ENCODE measurements at places on chromosomes 16 and 17.

DNA sequence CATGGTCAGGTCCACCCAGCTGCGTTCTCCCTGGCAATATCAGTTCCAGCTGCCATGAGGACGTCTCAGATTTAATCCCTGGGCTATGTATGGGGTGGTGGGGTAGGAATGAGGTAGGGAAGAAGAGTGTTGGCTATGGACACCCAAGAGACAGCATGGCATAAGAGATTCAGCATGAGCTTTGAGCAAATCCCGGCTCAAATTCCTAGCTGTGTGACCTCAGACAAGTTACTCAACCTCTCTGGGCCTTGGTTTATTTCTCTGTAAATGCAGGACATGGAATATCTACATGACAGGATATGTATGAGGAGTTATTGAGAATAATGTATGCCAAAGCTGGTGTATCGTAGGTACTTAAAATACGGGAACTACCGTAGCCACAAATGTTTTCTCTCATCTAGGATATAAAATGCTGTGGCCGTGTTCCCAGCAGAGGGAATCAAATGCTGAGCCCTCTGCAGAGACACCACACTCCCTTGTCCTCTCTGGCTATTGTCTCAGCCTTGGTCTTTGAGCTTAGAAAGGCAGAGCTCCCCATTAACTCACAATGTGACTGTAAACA, 17.8 kb upstream of the LHX1 start:
- DNase-seq: no peak

GRCh38 chr17:14505606-14506005, 204.7 kb downstream of the HS3ST3B1 start:
- no peak for DNase-seq

- DNase-seq: no peak
Observed at GRCh38 chr17:65173284-65173793, 36.2 kb downstream of the RGS9 start.

DNA sequence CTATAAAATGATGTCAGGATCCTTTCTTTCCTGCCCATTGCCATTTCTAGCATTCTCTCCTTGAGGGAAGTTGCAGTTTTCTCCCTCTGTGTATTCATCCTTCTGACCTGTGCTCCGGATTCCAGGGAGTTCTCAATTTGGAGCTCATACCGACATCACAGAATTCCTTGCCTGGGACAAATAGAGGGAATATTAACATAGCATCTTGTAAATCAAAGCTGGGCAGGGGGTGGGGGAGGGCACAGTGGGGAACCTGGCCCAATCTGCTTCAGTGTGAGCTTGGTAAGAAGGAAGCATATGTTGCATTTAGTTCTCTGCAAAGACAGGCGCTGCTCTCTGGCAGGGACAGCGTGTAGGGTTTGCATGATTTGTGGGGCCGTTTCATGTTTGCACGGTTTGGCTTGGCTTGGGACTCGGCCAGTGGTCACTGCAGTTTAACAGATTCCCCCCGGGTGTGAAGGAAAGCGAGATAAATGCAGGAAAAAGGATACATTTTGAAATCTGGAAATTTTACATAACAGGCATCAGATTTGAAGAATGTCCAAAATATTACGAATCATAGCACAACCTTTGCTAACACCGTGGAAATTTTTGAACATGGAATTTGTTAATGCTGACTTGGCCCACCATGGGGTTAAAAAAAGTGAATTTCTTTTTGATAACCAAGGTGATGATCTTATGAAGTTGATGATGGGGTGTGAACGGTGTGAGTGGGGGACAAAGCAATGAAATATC, 178.0 kb downstream of the WWOX start:
- DNase-seq: no peak

DNA sequence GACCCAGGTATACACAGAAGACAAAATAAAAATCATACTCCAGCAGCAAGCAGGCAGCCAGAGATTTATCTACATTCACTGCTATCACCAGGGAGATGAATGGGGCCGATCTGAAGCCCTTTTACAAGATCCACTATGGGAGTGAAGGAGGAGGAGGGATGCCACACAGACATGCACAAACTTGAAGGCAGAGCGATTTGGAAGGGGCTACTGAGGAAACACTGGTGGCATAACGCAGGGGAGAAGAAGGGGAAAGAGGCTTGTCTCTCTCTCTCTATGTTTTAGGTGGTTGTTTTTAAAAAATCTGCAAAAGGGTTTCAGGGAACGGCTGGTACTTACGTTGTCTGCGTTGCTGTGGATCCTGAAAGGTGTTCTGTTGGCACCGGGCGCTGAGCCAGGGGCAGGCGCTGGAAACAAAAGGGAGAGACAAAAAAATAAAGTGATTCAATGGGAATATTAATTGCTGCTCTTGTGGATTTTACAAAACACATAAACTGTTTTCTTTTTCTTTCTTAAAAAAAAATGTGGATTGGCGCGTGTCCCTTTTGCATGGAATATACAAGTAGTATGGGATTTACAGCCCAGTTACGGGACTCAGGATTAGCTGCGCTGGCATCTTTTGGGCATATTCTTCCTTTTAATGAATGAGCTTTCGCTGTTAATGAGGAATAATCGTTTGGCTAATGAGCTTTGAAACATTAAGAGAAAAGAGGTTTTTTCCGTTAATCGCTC, 255.3 kb upstream of the PMFBP1 start:
- no peak for DNase-seq

DNA sequence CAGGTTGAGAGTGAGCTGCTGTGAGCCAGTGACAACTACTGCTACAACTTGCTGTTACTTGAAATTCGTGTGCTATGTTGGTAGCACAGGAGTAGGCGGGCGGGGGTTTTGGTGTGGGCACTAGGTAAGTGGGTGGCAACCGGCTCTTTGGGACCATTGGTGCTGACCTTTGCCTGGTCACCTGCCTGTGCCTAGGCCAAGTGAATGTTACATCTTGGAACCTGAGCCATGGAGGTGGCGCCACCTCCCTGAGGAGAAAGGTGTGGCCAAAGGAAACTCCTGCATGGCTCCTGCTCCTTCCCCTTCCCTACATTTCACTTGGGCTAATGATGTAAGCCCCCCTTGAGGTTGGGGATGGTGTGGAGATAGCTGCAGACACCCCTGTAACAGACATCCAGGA, 25.4 kb upstream of the ARHGAP23 start:
- no peak for DNase-seq

DNA sequence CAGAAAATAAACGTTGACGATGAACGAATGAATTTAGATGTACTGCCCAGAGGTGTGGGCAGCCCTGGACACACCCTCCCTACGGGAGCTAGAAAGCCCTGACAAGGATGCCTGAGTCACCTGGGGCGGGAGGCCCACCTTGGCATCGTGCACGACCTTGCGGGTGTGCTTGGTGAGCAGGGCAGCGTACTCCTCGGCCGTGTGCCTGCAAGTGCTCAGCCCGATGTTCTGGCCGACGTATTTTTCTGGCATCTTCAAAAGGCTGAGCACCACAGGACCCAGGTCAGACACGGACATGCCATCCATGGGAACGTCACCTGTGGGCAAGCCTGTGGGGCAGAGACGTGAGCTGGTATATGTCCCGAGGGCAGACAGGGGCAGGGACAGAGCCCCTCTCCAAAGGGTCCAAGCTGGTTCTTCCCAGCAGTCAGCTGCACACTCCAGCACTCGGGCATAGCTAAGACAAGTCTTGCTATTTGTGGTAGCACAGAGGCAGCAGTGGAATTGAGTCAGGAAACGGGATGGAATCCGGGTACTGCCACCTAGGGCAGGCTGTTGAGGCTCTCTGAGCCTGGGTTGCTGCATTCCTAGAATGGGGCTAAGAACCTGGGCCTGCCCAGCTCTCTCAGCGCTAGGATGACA, 10.8 kb downstream of the NMRAL1 start:
- DNase-seq: no peak

DNA sequence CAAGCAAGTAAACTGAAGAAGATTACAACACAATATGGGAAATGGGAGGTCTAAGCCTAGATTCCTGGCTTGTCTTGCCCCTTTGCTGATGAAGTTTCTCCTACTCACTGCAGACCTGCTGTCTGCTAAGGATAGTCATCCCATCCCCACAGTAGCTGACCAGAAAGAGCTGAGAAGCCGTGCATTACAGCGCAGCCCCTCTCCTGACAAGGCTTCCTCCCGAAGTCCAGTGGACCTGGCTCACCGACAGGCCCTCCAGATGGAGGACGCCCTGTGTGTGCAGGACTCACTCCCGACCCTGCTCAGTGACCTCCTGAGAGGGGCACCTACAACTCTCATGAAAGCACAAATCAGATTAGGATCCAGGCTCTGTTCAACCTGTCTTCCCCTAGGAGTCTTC, 35.4 kb downstream of the KIAA0753 start:
- DNase-seq: no peak

DNA sequence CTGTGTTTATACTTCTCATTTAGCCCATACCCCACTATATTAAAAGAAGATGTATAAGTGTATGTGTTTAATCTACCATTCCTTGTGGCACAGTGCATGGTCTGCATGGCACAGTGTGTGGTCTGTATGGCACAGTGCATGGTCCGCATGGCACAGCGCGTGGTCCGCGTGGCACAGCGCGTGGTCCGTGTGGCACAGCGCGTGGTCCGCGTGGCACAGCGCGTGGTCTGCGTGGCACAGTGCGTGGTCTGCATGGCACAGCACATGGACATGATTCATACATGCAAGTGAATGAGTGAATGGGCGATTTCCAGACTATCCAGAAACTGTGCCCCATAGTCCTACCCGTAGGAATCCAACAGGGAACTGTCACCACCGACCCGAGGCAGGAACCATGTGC, 632.6 kb downstream of the MAF start:
- DNase-seq: no peak

- peak; percentile 91 for DNase-seq
Observed at GRCh38 chr16:4474192-4474961, at the start of gene NMRAL1. NMRAL1 (minus strand) TSS chr16:4474625; CDS start chr16:4474132, 493 bp downstream.

GRCh38 chr17:33520426-33521330, 227.6 kb upstream of the ASIC2 start:
- peak; percentile 49 for DNase-seq

GRCh38 chr16:84660973-84661372, 12.7 kb downstream of the KLHL36 start:
- peak; percentile 29 for DNase-seq

DNA sequence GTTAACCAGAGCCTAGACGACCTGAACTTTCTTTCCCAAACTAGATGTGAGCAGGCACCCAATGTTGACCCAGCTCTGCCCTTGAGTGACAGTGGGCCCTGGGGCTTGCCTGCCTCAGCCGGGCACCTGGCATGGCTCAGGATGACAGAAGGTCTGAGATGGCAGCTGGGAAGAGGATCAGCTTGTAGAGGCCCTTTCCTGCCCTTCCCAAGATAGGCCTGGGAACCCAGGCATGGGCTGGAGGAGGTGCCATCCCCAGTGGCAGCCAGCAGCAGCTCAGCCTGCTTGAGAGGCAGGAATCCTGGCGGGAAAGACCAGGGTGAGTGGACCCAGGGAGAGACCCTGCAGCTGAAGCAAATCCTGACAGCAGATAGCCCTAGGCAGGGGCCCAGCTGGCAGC, 59.1 kb downstream of the PIPOX start:
- no peak for DNase-seq

DNA sequence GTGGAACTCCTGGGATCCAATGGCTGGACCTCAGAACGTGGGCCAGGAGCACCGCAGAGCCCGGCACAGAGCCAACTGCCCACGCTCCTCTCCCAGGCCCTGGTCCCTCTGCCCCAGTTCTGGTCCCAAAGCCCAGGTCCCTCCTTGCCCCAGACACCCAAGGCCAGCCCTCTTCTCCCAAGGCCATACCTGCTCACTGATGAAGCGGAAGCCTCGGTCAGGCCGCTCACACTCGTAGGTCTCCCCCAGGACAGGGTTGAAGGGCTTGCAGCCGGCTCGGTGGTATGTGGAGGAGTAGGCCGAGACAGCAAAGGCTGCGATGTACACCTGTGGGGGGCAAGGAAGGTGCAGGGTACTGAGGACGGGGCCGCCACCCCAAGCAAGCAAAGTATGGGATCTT, 8.5 kb downstream of the OSBPL7 start:
- no peak for DNase-seq

GRCh38 chr17:39208136-39208535, 8.1 kb downstream of the RPL19 start:
- peak; percentile 17 for DNase-seq

GRCh38 chr17:29342158-29342765, 47.9 kb upstream of the TAOK1 start:
- peak; percentile 34 for DNase-seq

- no peak for DNase-seq
Observed at GRCh38 chr17:22301353-22301745, 609.0 kb downstream of the KCNJ18 start.

DNA sequence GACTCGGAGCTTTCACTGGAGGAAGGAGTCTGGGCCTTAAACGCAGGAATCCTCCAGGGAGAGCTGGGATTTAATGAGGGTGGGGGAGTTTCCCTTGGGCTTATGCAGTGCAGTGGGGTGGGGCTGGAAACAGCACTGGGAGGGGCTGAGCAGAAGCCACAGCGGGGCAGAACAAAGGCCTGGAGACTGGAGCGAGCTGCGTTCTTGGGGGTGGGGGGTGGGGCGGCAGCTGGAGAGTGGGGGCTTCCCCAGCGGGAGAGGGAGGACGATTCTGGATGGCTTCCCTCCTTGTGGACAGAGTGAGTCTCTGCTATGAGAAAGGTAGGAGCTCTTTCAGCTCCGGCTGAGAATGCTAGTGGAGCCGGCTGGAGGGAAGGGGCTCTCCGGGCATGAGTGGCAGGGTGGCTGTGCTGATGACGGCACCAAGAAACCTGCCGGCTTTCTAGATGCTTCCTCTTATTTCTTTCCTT, 406.0 kb downstream of the SEC14L1 start:
- peak; percentile 51 for DNase-seq

DNA sequence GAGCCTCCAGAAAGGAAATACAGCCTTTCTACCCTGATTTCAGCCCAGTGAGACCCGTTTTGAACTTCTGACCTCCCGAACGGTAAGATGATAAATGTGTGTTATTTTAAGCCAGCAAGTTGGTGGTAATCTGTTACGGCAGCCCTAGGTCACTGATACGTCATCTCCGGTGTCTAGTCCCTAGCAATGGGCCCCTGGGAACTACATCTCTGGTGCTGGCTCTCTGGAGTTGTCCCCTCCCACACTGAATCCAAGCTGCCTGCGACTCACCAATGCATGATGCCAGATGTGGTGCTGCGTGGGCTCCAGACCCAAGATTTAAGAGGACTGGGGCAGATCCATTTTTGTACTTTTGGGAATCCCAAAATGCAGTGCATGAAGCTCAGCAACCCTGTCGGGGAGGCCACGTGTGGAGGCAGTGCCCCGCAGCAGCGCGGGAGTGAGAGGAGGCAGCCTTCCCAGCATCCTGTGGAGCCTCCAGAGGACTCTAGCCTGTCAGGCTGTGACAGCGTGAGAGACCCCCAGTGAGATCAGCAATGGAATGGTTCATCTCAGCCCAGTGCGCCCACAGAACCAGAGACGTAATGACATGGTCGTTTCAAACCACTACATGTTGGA, 43.6 kb upstream of the USP7 start:
- DNase-seq: peak; percentile 82

- DNase-seq: no peak
Observed at GRCh38 chr17:80262291-80262690, 1.6 kb downstream of the RNF213 start.

DNA sequence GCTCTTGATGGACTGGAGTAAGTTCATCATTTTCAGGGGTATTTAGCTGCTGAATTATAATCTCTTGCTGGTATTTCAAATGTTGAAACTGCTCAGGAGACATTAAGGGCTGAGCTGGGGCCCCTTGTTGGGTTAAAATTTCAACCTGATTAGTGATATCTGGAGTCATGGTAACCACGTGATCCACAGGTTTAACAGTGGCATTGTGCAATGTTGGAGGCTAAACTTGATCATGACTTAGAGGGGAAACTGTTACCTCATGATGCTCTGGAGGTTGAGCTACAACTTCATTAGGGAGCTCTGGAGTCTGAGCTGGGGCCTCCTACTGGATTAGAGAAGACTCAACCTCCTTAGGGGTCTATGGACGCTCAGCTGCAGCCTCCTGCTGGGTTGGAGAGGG, 17.2 kb upstream of the MPP2 start:
- DNase-seq: no peak

- no peak for DNase-seq
Observed at GRCh38 chr17:81420769-81421462, 25.7 kb downstream of the BAHCC1 start.
